Cortex of kidney (tissue), 1 donor: ENCODE measurements at places on chromosomes 12 and 14.

DNA sequence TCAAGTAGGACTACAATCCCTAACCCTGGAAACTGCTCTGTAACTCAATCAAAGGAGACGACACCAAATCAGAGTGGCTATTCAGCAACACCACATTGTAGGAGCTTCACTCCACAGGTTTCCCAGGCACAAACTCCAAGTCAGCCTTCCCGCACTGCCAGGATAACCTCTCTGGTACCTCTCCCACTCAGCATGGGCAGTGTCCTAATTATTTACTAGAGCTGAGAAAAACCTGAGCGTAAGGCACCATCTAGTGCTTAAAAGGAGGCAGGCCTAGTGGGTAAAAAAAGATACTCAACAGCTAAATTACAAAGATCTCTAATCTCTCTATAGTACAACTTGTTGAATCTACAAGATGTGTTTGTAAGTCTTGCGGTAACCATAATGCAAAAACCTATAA, 36.1 kb downstream of the PARP11 start:
- DNase-seq: no peak

DNA sequence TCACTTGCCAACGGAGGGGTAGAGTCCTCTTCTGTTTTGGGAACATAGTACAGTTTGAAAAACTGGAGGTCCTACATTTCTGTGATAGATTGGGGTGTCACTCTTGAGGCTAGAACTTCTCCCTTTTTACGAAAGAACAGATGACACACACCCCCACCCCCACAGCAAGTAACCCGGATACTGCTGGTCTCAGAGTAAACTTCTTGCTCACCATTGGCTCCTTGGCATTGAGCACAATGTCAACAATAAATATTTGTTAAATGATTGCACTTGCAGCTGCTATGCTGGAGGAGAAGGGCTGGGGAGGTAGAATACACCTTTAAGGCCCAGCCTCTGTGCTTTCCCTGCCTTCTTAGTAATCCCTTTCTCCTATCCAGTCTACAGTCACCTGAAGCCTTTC, 149.8 kb downstream of the TGFB3 start:
- no peak for DNase-seq

- DNase-seq: no peak
These were observed 49.8 kb downstream of the NOC4L start for GRCh38 chr12:132194056-132194455.

DNA sequence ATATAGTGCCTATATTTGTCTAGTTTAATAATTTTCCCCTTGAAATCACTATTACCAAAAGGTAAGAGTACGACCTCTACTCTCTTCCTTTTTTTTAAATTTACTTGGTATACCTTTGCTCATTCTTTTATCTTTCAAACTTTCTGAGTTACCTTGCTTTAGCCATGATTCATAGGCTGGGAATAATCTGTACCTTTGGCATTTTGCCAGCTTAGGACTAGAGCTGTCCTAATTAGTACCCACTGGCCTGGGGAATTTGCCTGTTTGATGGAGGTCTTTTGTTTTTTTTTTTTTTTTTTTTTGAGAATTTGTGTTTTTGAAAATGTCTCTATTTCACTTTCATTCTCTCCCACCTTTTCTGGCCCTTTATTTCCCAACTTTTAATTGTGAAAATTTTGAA, 8.7 kb upstream of the SLC4A8 start:
- no peak for DNase-seq

DNA sequence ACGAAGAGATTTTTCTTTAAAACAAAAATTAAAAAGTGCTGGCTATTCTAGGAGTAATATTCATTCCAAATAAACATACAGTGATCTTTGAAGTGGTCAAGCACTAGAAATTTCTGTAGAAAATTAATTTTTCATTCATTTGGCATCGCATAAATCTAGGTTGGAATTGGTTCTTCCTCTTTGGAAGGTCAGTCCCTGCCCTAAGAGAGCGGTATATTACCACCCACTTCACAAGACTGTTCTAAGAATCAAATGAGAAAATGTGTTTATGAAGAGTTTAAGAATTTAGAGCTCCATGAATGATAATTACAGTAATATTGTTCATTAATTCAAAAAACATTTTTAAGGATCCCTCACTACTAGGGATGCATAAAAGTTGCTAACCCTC, 444 bp upstream of the GEMIN2 start:
- DNase-seq: no peak

GRCh38 chr14:62001963-62002362, 239.7 kb downstream of the SNAPC1 start:
- DNase-seq: no peak

DNA sequence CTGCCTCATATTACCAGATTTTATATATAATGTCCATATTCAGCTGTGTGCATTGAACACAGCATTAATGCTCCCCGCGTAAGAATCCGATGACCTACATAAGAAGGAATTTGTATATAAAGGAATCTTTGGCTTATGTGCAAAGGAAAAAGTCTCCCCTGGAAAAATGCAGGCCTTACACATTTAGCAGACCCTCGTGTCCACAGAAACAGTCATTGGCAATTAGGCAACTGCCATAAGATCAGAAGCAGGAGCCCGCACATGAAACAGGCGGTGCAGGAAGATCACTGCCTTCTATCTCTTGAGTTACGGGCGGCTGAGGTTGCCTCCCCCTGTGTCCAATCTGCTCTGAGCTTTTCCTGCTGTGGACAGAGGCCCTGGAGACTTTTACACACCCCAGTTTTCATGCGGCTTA, 63.2 kb upstream of the RFX4 start:
- DNase-seq: no peak

DNA sequence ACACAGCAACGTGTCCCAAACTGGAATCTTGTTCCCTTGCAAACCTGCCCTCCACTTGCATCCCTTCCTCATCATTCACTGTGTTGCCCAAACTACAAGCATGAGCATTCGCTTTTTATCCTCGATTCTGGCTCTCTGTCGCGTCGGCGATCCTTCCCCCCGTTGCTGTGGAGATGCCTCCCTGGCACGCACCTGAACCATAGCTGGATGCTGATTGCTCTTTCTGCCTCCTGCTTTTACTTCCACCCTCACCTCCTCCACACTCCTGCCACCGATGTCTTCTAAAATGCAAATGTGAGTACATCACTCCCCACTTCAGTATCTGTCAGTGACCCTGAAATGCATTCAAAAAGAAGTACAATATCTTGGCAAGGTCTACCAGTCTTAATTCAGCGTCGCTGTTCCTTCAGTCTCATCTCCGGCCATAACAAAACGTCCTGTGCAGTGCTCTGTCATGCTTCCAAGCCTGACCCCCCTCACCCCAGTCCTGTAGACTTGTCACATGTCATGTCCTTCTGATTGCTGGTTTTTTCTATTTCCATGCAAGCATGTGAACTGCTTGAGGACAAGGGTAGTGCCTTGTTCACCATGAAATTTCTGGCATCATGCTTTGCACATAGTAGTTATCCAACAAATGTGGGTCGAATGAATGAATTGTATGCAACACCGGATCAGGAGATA, 2.5 kb upstream of the PPP2R5C start:
- DNase-seq: no peak

DNA sequence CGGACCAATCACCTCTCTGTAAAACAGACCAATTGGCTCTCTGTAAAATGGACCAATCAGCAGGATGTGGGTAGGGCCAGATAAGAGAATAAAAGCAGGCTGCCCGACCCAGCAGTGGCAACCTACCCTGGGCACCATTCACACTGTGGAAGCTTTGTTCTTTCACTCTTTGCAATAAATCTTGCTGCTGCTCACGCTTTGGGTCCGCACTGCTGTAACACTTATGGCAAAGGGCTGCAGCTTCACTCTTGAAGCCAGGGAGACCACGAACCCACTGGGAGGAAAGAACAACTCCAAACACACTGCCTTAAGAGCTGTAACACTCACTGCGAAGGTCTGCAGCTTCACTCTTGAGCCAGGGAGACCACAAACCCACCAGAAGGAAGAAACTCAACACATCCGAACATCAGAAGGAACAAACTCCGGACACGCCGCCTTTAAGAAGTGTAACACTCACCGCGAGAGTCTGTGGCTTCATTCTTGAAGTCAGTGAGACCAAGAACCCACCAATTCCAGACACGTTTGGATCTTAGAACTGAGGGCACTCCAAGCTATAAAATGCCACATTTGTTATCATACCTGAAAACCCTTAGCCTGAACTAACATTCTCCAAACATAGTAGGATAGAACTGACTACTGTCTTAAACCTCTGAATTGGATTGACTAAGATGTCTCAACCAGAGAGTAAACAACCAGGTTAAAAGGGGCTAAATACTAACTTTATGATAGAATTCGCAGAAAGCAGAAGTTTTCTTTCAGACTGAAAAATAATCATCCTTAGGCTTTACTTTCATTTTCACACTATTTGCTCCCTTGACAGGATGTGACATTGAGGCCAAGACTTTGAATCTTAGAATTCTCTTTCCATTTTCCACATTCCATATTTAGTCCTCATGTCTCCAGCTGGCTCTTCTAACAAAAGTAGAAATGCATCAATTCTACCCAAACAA, 33.6 kb downstream of the CDKL1 start:
- DNase-seq: no peak

DNA sequence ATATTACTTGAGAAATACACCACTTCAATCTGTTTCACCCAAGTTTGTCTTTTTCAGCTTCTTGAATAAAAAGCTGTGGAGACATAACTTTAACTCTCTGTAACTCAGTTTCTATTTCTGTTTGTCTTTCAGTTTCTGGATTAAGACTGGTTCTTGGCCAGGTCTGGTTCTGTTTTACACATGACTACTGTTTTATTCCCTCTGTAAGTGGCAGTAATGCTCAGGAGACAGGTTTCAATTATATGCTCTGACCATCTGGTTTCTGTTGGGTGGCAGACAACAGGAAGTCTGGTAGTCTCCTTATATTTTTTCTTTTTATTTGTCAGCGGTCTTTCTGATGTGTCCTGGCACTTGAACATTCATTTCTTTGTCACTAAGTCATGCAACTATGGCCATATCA, 102.9 kb downstream of the RPS29 start:
- DNase-seq: no peak

- no peak for DNase-seq
These were observed 118.0 kb downstream of the SINHCAF start for GRCh38 chr12:31207799-31208465.

DNA sequence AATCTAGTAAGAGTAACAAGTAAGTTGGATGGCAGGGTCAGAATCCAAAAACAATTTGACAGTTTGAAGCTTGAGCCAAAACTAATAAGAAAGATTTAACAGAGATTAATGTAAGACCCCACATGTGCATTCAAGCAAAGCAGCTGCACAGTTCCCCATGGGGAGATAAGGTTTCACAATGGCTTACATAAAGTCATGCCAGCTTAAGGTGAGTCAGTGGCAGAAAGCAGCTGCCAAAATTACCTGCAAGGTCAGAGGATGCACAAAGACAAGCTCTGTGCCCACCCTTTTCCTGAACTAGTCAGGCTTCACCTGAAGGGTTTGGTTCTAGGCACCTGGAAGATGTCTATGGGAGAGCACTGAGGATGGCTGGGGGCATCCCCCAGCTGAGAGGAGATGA, 36.6 kb upstream of the KRT77 start:
- no peak for DNase-seq

DNA sequence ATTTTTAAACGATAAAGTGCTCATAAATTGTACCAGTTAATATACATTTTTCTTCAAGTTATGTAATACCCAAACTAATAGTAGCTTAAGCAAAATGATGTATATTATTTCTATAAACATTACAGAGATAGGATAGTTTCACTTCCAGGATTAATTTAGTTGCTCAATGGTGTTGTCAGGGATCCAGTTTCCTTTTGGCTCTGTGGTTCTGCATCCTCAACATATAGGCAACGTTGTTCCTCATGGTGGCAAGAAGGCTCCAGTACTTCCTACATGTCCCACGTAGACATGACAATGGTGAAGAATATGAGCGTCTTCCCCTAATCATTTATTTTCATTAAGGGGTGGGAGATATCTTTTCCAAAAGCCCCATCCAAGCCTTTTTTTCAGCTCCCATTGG, 60.7 kb upstream of the DCD start:
- DNase-seq: no peak

DNA sequence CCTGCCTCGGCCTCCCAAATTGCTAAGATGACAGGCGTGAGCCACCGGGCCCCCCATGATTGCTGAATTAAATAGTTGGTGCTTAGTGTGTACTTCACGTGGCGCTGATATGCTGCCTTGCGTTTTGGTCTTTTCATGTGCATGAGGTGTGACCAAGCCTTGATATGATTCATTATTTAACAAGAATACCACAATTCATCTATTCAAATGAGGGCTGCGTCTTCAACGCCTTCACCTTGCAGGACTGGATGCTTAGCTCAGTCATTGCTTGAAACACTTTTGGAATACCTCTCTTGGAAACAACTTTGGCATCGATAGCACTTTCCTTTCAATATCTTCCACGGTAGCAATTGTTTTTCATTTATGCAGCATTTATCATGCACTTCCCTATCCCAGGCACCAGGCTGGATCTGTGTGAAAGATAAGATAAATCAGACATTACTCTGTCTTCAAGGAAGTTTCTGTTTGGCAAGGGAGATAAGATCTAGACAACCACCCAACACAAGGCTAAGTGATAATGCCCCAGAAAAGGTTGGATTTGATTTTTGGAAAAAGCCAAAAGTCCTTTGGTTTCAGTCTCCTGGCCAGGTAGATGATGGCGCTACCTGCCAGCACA, 1.3 kb upstream of the TEAD4 start:
- no peak for DNase-seq

DNA sequence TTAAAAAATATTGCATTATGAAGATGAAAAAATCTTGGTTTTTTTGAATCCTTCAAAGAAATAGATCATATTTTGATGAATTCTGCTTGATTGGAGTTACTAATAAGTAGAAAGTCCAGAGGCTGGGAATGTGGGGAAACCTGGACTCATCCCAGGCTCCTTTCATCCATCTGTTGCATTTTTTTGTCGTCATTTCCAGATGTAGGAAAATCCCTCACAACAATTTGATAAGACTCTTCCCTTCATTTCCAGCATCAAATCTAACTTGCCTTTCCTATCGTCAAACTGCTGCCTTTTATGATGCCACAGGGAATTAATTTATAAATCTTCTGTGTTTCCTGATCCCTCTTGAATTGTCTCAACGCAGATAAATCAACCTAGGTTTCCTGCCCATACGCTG, 211.6 kb downstream of the FBXL14 start:
- no peak for DNase-seq

GRCh38 chr12:109524466-109525278, 47.2 kb downstream of the UBE3B start:
- DNase-seq: no peak

GRCh38 chr12:72110937-72111650, 161.1 kb upstream of the TRHDE start:
- no peak for DNase-seq

DNA sequence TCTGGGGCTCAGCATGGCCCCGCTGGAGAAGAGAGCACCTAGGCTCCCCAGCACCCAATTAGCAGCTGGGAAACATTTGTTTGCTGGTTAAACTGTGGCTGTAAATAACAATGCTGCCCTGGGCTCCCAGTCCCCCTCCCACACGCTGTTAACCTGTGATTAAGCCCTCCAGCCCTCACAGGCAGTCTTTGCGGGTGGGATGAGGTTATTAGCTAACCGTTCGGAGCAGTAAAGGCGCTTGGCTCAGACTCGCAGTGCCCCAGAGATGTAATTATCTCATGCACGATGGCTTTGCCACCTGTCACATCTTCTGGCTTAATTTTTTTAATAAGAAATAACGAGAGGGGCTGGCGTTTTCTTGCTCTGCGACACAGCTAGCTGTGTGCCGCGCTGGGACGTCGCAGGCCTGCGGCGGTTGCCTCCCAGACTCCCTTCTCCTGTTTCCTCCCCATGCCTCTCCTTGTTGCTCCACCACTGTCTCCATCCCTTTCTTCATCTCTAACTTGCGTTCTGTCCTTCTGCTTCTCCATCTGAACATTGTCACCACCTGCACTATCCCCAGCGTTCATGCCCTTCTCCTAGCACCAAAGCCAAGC, 239.2 kb upstream of the FKBP4 start:
- no peak for DNase-seq
